ENCODE measurements at places on chromosomes 12 and 14. TPM values are rescaled to one million over a fixed set of nuclear protein-coding genes. Genes with fewer than 3 reads are reported as not detected.

- no peak for DNase-seq
Measured at GRCh38 chr12:91993287-91994017, 152.2 kb downstream of the BTG1 start.

DNA sequence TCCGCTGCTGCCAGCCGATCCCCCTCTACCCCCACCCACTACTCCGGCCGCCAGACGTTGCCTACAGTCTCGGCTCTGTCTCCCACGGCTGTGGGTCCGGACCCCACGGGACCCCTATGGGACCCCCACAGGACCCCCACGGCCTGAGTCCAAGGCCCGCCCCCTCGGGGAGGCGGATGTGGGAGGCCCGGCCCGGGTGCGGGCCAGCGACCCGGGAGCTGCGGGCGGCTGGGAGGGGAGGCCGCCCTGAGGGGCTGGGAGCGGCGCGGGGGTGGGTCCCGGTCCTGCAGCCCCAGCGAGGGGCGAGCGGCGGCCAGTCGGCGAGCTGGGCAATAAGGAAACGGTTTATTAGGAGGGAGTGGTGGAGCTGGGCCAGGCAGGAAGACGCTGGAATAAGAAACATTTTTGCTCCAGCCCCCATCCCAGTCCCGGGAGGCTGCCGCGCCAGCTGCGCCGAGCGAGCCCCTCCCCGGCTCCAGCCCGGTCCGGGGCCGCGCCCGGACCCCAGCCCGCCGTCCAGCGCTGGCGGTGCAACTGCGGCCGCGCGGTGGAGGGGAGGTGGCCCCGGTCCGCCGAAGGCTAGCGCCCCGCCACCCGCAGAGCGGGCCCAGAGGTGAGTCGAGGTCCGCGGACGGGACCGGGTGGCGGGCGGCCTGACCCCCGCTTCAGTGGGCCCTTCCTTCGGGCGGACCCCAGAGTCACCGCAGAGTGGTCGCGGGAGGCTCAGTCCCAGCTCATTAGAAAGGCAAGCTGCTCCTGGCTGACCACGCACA, at the start of gene ACVRL1:
TSS of gene ACVRL1 (plus strand) at position 422 of the 773 bp plus-strand sequence. CDS start 4,971 bp downstream, outside the sequence.
- DNase-seq = no peak

GRCh38 chr12:13534242-13534641, 337.7 kb downstream of the EMP1 start:
- no peak for DNase-seq

GRCh38 chr14:92768795-92769194, 20.4 kb upstream of the LGMN start:
- DNase-seq = no peak

GRCh38 chr14:66824251-66824650, 316.3 kb downstream of the GPHN start:
- DNase-seq = no peak

DNA sequence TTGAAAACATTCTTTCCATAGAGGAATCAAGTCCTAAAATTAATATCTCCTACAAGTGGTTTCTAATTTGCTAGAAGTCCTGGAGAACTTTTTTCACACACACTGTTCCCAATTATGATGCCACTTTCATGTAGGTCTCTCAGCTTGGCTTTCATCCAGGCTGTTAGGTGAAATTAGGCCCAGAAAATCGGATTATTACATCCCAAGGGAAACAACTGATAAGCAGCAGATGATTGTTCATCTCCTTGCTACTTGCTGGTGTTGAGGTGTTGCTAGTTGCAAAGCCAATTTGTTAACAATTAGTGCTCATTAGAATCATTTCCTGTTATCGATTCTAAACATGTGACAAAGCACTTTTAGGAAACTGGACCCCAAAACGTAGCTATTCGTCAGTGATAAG, 248.0 kb downstream of the PDZRN4 start:
- DNase-seq = no peak

- DNase-seq = no peak
Measured at GRCh38 chr12:19323805-19324204, 115.5 kb upstream of the AEBP2 start.

The CLMN gene
- total RNA-seq = 30.6 TPM

All from omental fat pad (tissue), 4 donors.